ENCODE measurements at places on chromosomes 6 and 20. TPM values are rescaled to one million over a fixed set of nuclear protein-coding genes. Genes with fewer than 3 reads are reported as not detected.

DNA sequence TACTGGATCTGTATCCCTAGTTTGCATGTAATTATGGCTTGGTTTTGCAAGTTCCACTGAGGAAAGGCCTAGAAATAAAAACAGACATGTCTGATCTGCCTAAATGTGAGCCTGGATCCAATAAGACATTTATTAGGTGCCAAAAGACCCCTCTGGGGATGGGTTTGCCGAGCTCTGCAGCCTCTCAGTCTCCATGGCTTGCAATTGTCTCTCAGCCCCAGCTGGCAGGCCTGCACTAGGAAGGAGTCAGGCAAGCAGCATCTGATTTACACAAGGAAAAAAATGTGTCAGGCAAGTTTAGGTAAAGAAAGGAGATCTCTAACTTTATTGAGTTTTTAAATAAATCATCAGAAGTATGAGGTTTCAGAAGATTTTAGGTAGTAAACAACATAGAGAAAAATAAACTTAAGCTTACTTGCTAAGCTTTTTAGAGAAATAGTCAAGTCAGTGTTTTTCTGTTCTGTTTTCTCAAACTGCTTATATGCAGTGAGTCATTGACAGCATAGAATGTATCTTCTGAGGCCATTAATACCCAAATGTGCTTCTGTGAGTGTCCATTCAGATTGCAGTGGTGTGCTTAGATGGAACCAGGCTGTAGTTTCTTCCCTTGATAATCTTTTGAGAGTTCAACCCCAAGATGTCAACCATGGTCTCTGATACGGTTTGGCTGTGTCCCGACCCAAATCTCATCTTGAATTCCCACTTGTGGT lies 121.0 kb downstream of the FHL5 start:
- no peak for DNase-seq

GRCh38 chr6:32589596-32590449 lies at the start of gene HLA-DRB1:
Gene HLA-DRB1, minus strand, starts transcription at chr6:32589848. Its CDS starts 106 bp downstream, at chr6:32589742.
- peak; percentile 58 for DNase-seq

DNA sequence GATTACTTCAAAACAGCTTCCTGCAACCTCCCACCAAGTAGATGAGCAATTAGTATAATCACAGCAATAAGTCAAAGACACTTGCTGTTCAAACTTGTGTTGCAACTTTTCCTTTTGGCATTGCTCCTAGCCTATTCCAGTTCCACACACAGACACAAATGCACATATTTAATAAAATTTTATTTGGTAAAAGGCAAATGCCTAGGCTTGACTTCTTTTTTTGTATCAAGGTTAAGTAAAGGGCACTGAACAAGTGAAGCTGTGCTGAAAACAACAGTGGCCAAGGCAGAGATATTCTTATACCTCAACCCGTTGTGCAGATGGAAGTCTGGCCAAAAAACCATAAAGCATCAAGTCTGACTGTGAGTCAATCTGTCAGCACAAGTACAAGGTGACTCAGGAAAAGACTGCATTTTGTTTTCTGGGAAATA lies 708.4 kb upstream of the CITED2 start:
- DNase-seq: no peak

DNA sequence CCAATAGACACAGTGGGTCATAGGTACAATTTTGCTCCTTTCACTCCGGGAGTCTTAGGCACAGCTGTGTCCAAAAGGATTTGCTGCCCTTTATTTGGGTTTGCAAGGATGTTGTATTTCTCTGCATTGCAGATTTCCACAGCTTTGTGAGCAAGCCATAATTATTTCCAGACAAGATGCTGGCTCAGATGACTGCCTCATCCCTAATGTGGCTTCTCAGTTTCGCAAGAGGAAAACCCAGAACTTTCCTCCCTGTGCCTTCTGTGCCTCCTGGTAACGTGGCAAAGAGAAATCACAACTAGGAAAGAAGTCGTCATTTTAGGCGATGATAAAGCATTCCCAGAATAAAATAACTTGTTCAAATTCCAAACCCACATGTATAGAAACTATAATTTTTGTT lies 33.7 kb downstream of the FAM50B start:
- DNase-seq: no peak

DNA sequence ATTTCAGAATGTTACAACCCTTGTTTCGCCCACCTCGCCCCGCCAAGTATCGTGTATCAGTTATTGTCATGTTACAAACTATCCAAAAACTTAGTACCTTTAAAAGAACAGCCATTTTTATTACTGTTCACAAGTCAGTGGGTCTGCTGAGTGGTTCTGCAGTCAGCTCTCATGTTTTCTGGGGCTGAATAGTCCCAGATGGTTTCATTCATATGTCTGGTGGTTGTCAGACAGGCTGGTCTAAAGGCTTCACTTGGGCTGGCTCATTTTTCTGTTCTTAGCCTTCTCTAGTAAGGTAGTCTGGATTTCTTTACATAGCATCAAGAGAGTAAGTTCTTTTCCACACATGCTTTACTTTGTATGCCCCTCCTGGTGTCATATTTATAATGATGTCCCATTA lies 8.6 kb downstream of the ZNF292 start:
- no peak for DNase-seq

GRCh38 chr6:166514196-166514595 lies 72.3 kb downstream of the RAMACL start:
- DNase-seq: no peak

- DNase-seq: no peak
These were observed 141.0 kb downstream of the NFATC2 start for GRCh38 chr20:51401496-51401895.

The NRSN1 gene
- polyA plus RNA-seq: 0.26 TPM
